ENCODE measurements at places on chromosomes 11 and 22.

DNA sequence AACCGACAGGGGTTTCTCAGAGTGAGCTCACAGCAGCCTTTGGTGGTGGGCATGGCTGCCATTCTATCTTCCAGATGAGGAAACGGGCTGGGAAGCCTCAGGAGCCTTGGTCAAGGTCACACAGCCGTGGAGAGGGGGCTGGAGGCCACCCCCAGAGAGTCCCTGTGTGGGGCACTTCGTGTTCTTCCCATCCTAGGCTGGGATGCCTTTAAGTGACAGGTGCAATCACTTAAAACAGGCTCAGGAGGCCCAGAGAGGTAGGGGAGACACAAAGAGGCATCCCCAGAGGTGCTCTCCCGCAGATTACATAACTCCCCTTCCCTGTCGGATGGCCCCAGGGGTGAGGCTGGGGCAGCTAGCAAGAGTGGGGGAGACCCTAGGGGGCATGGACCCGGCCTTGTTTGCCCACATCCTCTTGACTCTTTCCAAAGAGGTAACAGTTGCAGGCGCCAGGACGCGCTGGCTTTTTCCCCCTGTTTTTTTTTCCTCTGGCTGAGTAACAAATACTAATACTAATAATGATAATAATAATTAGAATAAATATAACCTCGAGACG, 17.5 kb upstream of the SHISAL1 start:
- H3K4me3 ChIP-seq = no peak overlapping the region
- no peaks in the 10 kb centered on the region for H3K36me3 ChIP-seq
- H3K27me3 ChIP-seq = peaks cover 17% of the 10 kb centered on the region

DNA sequence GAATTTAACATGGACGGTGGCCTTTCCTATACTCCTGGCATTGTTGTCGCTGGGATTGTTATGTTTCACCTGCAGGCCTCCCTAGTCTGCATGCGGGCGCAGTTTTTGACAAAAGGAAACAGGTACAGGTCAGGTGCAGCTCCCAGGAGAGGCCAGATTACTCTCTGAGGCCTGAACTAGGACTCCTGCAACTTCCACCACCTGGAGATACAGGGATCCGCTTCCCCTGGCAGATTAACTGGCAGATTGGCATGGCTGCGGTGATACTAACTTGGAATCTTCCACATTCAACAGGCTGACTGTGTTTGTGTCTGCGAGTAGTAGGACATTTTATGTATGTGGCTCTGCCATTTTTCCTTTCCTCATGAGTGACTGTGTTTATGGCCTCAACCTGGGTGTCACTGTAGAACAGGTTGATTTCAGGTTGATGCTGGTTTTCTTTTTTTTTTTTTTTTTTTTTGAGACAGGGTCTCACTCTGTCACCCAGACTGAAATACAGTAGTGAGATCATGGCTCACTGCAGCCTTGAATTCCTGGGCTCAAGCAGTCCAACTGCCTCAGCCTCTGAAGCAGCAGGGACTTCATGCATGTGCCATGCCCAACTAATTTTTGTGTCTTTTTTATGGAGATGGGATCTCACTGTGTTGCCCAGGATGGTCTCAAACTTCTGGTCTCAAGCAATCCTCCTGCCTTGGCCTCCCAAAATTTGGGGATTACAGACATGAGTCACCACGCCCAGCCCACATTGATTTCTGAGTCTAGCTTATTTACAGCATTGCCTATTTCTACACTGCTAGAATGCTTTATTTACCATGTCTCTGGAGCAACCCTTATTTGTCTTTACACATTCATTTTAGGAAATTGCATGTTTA, 1.7 kb upstream of the USP28 start:
- H3K27ac ChIP-seq = no peak overlapping the region
- DNase-seq = no peak
- H3K4me1 ChIP-seq = peaks cover 16% of the 10 kb centered on the region
- H3K27me3 ChIP-seq = no peaks in the 10 kb centered on the region
- no peaks in the 10 kb centered on the region for H3K36me3 ChIP-seq

- no peaks in the 10 kb centered on the region for H3K27me3 ChIP-seq
- no peaks in the 10 kb centered on the region for H3K4me1 ChIP-seq
- H3K4me3 ChIP-seq = no peak overlapping the region
- no peak for DNase-seq
- no peak overlapping the region for H3K27ac ChIP-seq
- no peaks in the 10 kb centered on the region for H3K36me3 ChIP-seq
Observed at GRCh38 chr11:131275580-131275979, 94.8 kb upstream of the NTM start.

DNA sequence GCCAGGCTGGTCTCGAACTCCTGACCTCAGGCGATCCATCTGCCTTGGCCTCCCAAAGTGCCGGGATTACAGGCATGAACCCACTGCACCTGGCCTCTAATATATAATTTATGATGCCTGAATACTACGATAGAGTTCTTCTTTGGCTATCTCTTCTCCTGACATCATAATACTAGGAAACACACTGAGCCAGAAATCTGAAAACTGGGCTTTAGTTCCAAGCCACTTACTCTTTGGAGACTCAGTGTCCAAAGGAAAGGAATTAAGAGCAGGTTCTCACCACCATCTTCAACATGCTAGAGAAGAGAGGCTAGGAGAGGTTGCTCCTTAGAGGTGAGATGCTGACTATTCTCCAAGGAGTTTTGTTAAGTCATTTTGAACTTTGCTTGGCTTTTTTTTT, 52.4 kb downstream of the UBASH3B start:
- peaks cover 10% of the 10 kb centered on the region for H3K4me1 ChIP-seq
- no peak for DNase-seq
- no peak overlapping the region for H3K27ac ChIP-seq
- no peak overlapping the region for H3K4me3 ChIP-seq

DNA sequence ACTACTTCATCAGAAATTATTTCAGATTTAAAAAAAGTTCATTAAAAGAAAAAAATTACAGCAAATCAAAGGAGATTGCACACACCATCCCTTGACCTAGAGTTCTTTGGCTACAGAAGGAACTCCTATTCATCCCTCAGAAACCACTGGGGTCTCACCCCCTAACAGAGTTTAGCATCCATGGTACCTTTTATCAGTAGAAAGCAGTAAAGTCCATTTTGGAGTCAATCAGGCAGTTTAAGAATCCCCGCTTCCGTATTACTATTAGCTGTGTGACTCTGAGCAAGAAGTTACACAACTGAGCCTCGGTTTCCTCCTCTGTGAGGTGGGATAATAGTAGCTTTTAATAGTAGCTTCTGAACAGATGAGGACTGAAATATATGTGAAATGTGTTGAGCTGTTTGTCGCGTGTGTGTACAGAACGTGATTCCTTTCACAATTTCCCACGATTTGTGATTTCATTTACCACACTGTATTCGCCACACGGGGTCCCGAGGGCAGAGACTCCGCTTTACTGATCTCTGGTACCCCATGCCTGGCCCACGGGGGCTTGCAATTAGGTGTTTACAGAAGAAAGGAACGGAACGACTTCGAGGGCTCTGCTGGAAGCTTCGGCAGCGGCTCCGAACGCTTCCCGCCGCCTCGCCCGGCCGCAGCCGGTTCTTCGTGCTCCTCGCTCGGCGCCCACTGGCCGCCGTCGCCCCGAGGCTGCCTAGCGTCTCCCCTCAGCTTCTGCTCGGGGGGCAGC, 72.5 kb upstream of the ZBED5 start:
- H3K27me3 ChIP-seq = peaks cover 31% of the 10 kb centered on the region
- H3K4me1 ChIP-seq = peaks cover 28% of the 10 kb centered on the region
- H3K27ac ChIP-seq = no peak overlapping the region

GRCh38 chr11:119895981-119896380, 167.0 kb upstream of the NECTIN1 start:
- no peaks in the 10 kb centered on the region for H3K4me1 ChIP-seq
- no peak overlapping the region for H3K27ac ChIP-seq
- DNase-seq = no peak
- H3K36me3 ChIP-seq = no peaks in the 10 kb centered on the region
- no peaks in the 10 kb centered on the region for H3K27me3 ChIP-seq

- no peak for DNase-seq
- no peak overlapping the region for H3K27ac ChIP-seq
- no peaks in the 10 kb centered on the region for H3K4me1 ChIP-seq
- no peak overlapping the region for H3K4me3 ChIP-seq
- H3K27me3 ChIP-seq = no peaks in the 10 kb centered on the region
Observed at GRCh38 chr11:114612686-114613085, 17.1 kb upstream of the NXPE4 start.

- H3K27ac ChIP-seq = no peak overlapping the region
- H3K4me1 ChIP-seq = no peaks in the 10 kb centered on the region
- no peak for DNase-seq
- H3K4me3 ChIP-seq = no peak overlapping the region
- H3K36me3 ChIP-seq = no peaks in the 10 kb centered on the region
Observed at GRCh38 chr11:12526789-12527188, 147.4 kb upstream of the TEAD1 start.

- peaks cover 85% of the 10 kb centered on the region for H3K36me3 ChIP-seq
- no peak overlapping the region for H3K4me3 ChIP-seq
- H3K27ac ChIP-seq = no peak overlapping the region
- peaks cover 40% of the 10 kb centered on the region for H3K4me1 ChIP-seq
Observed at GRCh38 chr11:16745950-16746605, 7.6 kb downstream of the C11orf58 start.

- H3K27me3 ChIP-seq = peaks cover 37% of the 10 kb centered on the region
- no peak overlapping the region for H3K27ac ChIP-seq
- H3K4me1 ChIP-seq = no peaks in the 10 kb centered on the region
- no peak overlapping the region for H3K4me3 ChIP-seq
- H3K36me3 ChIP-seq = no peaks in the 10 kb centered on the region
Observed at GRCh38 chr11:20337526-20338154, 25.9 kb upstream of the HTATIP2 start.

GRCh38 chr11:2862395-2863275, 22.9 kb downstream of the CDKN1C start:
- no peak for DNase-seq
- peaks cover 2% of the 10 kb centered on the region for H3K27me3 ChIP-seq
- H3K27ac ChIP-seq = no peak overlapping the region
- no peaks in the 10 kb centered on the region for H3K36me3 ChIP-seq

- no peak overlapping the region for H3K27ac ChIP-seq
- no peak overlapping the region for H3K4me3 ChIP-seq
- H3K4me1 ChIP-seq = no peaks in the 10 kb centered on the region
- DNase-seq = no peak
- H3K27me3 ChIP-seq = no peaks in the 10 kb centered on the region
Observed at GRCh38 chr11:89381094-89381493, 110.1 kb downstream of the NOX4 start.

DNA sequence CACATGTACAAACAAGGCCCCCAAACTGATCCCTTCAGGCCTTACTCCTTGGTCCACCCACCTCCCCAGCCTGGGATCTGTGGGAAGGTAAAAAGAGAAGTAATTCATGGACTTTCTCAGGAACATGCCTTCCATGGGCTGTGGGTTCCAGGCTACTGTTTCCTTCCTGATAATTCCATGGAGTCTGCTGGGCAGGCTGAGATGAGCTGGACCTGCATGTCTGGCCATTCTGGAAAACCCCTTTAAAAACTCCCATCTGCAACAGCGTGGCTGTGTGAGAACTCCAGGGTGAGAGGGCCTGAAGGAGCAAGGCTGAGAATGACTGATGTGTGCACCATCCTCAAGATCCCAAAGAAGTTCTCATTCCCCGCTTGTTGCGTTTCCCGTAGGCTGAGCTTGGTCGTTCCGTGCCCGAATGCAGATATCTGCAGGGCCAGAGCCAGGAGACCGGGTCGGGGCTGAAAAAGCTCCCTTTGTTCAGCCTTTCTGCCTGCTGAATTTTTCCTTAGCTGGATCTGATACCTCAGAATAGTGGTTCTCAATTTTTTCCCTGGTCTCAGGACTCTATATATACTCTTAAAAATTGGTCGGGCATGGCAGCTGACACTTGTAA, 72.9 kb downstream of the NAT10 start:
- no peak overlapping the region for H3K27ac ChIP-seq
- H3K27me3 ChIP-seq = no peaks in the 10 kb centered on the region
- H3K4me3 ChIP-seq = no peak overlapping the region

- no peak overlapping the region for H3K27ac ChIP-seq
- no peak overlapping the region for H3K4me3 ChIP-seq
- no peaks in the 10 kb centered on the region for H3K4me1 ChIP-seq
- H3K27me3 ChIP-seq = no peaks in the 10 kb centered on the region
Observed at GRCh38 chr11:14029971-14030920, 67.7 kb downstream of the SPON1 start.

Data from CD4-positive, CD25-positive, alpha-beta regulatory T cell (primary cell).